ENCODE measurements at places on chromosomes 7 and 10. TPM values are rescaled to one million over a fixed set of nuclear protein-coding genes. Genes with fewer than 3 reads are reported as not detected.

GRCh38 chr7:42278344-42278743, 41.3 kb upstream of the GLI3 start:
- no peak for DNase-seq

NAT16 gene
- not detected for total RNA-seq

DNA sequence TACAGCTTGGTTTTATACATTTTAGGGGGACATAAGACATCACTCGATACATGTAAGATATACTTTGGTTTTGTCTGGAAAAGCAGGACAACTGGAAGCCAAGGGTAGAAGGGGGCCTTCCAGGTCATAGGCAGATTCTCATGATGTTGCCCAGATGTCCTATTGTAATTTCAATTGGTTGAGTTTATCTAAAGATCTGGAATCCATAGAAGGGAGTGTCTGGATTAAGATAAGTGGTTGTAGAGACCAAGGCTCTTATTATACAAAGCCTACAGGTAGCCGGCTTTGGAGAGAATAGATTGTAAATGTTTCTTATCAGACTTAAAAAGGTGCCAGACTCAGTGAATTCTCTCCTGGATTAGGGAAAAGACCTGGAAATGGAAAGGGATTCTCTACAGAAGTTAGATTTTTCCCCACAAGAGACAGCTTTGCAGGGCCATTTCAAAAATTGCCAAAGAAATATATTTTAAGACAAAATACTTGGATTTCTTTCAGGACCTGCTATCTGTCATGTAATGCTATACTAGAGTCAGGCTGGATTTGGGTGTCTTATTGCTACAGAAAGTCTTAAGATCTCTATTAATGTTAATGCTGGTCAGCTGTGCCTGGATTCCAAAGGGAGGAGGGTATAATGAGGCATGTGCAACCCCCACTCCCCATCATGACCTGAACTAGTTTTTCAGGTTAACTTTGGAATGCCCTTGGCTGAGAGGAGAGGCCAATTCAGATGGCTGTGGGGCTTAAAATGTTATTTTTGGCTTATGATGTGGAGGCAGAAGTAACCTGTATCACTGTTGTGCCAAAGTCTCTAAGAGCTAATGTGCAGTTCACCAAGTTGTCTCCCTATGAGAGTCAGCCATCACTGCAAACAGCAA, 511.1 kb upstream of the C7orf33 start:
- no peak for DNase-seq

NEUROG3 gene
- not detected for total RNA-seq

GRCh38 chr10:99368646-99369045, 39.5 kb downstream of the CNNM1 start:
- DNase-seq = no peak

- no peak for DNase-seq
Measured at GRCh38 chr10:1309617-1310270, 253.6 kb downstream of the WDR37 start.

GAD2 gene
- not detected for total RNA-seq

DNA sequence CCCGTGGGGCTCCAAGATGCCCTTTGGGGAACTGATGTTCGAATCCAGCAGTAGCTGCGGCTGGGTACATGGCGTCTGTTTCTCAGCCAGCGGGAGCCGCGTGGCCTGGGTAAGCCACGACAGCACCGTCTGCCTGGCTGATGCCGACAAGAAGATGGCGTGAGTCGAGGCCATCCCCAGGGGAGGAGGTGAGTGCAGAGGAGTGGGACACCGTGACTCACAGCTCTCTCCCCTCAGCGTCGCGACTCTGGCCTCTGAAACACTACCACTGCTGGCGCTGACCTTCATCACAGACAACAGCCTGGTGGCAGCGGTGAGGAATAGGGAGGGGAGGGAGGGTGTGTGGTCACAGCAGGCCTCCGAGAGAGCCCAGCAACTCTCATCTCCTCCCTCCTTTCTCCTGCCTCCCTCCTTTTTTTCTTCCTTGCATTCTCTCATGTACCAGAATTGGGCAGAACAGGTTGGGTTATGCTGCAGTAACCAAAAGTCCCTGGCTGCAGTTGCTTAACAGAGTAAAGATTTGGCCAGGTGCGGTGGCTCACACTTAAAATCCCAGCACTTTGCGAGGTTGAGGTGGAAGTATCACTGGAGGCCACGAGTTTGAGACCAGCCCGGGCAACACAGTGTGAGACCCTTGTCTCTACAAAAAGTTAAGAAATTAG, 16.5 kb downstream of the ARPC1B start:
- no peak for DNase-seq

DNA sequence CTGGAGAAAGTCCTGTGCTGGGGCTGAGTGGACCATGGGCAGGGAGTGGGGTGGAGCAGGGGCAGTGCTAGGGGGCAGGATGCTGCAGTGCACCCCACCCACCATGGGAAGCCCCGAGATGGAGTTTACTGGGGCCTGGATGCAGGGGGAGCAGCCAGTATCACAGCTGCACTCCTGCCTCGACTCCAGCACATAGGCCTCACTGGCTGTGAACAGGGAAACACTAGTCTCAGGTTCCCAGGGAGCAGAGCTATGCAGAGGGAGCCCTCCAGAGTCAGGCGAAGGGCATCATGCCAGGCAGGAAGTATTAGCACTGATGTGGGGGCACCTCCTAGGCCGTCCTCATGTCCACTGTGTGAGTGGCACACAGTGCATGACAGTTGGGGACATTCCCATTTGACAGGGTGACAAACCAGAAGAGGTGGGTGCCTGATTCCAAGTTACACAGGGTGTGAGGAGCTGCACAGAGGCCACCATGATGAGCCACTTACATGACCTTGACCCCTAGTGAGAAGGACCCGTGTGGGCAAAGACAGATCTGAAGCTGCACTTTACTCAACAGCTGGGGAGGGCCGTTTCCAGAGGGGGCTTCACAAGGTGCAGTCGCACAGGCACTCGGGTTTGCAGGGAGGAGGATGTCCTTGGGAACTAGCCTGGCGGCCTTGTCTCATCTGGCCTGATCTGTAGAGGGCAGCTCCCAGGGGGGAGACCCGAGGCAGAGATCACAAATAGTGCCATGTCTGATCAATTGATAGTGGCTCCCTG, 69.9 kb upstream of the LRRC4 start:
- DNase-seq = no peak

- no peak for DNase-seq
Measured at GRCh38 chr7:144622745-144623144, 213.1 kb downstream of the TPK1 start.

- no peak for DNase-seq
Measured at GRCh38 chr7:37570145-37570544, 113.4 kb upstream of the GPR141 start.

CYCS gene
- 251 TPM for total RNA-seq

GRCh38 chr7:30564243-30564892, 30.3 kb upstream of the GARS1 start:
- DNase-seq = peak; percentile 60

GRCh38 chr10:93208717-93209464, 135.2 kb downstream of the CYP26A1 start:
- DNase-seq = no peak
